ENCODE measurements at places on chromosomes 7 and 10.

- DNase-seq: no peak
These were observed 283.4 kb upstream of the FZD8 start for GRCh38 chr10:35925493-35925892.

DNA sequence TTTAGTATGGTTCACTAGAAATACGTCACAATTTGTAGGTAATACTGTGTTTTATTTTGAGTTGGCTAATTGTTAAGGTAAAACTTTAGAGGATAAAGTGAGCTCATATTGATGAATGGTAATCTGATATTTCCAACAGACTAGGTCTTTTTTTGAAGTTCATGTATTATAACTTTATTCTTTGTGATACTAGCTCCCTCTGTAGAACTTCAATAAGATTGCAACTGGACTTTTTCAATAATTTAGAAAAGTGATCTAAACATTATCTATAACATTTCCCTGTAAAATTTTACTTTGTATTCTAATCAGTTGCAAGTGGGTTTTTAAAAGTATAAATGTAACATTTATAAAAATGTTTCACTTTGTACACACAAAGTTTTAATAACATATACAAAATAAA, 83.5 kb downstream of the ADK start:
- no peak for DNase-seq

- no peak for DNase-seq
These were observed 87.9 kb upstream of the GTF2I start for GRCh38 chr7:74569501-74570075.

GRCh38 chr10:75858339-75858738, 426.9 kb downstream of the LRMDA start:
- no peak for DNase-seq

All from fibroblast of pulmonary artery (primary cell).